ENCODE measurements at places on chromosomes 7 and 10. TPM values are rescaled to one million over a fixed set of nuclear protein-coding genes. Genes with fewer than 3 reads are reported as not detected.

DNA sequence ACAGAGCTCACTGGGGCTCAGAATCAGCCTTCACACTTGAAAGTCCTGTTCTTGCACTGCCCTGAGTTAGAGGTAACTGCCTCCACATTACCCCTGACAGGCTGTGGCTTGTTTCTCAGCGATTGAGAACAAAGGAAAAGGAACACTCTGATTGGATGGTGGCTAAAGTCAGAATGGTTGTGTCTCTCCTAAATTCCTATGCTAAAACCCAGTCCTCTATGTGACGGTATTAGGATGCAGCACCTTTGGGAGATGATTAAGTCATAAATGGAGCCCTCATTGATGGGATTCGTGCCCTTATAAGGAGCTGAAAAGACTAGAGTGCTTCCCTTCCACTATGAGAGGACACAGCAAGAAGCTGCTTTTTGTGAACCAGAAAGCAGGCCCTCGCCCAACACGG is 38.9 kb upstream of the DGKI start:
- DNase-seq, result no peak

DNA sequence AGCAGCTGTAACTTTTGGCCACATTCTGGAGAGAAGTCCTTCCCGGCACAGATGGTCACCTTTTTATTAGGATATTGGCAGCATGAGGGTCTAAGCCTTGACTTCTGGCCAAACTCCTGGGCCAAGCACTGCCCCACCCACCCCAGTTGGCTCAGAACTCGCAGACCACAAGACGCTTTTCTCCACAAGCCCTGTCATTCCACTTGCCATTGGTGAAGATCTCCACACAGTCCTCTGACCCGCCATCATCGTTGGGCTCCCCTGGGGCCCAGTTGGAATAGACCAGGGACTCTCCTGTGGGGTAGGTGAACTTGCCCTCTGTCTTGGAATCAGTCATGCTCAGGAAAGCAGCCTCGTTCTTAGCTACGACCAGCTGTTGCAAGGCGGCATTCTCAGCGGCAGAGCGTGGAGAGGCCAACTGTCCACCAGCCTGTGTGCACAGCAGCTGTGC is 11.2 kb downstream of the SFTPD start:
- no peak for DNase-seq

DNA sequence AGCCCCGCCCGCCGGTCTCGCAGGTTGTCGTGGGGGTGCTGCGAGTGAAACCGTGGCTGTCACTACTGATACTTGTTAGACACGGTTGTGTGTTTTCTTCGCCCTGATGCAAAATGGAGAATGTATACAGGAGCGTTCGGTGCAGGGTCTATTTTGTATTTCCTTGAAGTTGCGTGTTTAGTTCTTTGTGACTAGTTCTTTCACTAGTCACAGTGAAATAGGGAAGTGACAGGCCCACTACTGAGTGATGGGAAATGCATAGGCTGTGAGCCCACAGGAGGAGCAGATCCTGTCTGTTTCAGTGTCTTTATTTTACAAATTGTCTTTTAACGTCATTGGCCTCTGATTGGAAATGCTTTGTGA is 675 bp downstream of the ABRAXAS2 start:
- DNase-seq, result no peak

The HOGA1 gene
- 2.7 TPM for total RNA-seq

Measured in osteoblast (primary cell).